Natural killer cell (primary cell): ENCODE measurements at places on chromosomes 12 and 14.
A peak's percentile ranks its signal among the peaks of the same experiment; 100 is the strongest.

DNA sequence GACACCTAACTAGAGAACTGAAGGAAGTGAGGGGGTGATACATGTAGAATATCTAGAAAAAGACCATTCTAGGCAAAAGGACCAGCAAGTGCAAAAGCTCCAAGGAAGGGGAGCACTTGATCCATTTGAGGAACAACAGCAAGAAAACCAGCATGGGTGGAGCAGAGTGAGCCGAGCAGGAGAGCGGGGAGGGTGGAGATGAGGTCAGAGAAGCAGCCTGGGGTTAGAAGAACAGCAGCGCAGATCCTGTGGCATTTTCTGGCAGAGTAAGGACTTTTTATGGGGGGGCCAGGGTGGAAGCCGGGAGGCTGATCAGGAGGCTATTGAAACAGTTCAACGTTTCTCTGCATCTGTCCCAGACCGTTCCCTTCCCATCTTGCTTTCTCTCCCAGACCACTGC is 24.5 kb upstream of the TMCC3 start:
- peaks cover 44% of the 10 kb centered on the region for H3K4me1 ChIP-seq
- no peak overlapping the region for H3K4me3 ChIP-seq
- no peaks in the 10 kb centered on the region for H3K36me3 ChIP-seq
- no peak overlapping the region for H3K27ac ChIP-seq
- H3K27me3 ChIP-seq = no peaks in the 10 kb centered on the region

GRCh38 chr14:58832095-58832521 is 194.3 kb downstream of the DACT1 start:
- no peak overlapping the region for H3K4me3 ChIP-seq
- no peaks in the 10 kb centered on the region for H3K4me1 ChIP-seq
- no peaks in the 10 kb centered on the region for H3K27me3 ChIP-seq

- H3K4me1 ChIP-seq = no peaks in the 10 kb centered on the region
- H3K36me3 ChIP-seq = no peaks in the 10 kb centered on the region
- DNase-seq = no peak
- H3K27ac ChIP-seq = no peak overlapping the region
- no peaks in the 10 kb centered on the region for H3K27me3 ChIP-seq
- no peak overlapping the region for H3K4me3 ChIP-seq
Observed at GRCh38 chr14:85597701-85598100, 67.8 kb downstream of the FLRT2 start.

- no peaks in the 10 kb centered on the region for H3K4me1 ChIP-seq
- H3K27me3 ChIP-seq = no peaks in the 10 kb centered on the region
- H3K36me3 ChIP-seq = no peaks in the 10 kb centered on the region
- DNase-seq = no peak
- no peak overlapping the region for H3K4me3 ChIP-seq
Observed at GRCh38 chr12:59486827-59487226, 109.0 kb upstream of the SLC16A7 start.

DNA sequence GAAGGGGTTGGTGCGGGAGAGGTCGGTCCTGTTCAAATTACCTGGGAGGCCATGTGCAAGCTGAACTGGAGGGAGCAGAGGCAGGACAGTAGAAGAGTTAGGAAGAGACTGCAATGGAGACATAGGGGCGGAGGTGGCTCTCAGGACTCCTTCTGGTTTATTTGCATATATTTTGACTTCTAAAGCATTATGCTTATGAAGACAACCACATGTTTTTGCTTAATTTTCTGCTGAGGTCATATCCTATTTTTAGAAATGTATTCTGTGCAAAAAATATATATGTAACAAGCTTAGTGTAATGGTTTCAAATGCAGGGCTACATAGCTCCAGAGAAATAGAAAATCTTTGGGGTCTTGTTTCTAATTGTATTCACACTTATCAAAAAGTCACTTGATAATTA is 137.0 kb upstream of the MDM1 start:
- no peak overlapping the region for H3K27ac ChIP-seq
- H3K4me1 ChIP-seq = no peaks in the 10 kb centered on the region
- H3K36me3 ChIP-seq = no peaks in the 10 kb centered on the region

DNA sequence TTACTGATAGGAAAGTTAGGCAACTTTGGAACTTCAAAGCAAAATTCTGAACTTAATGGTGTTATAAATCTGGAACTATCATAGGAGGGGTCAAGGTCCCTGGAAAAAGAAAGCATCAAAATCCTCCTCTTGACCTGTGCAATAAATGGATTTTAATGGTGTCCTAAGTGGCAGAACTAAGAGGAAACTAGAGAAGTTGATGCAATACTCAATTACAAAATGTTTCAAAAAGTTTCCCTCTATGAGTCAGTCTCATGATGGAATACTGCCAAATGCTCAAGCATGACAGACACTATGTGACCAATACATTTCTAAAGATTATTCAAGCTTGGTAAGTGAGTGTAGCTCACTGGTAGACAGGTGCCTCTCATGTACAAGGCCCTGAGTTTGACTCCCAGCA is 47.7 kb upstream of the ERGIC2 start:
- no peaks in the 10 kb centered on the region for H3K36me3 ChIP-seq
- no peaks in the 10 kb centered on the region for H3K4me1 ChIP-seq
- peak; percentile 6 for DNase-seq
- H3K27ac ChIP-seq = no peak overlapping the region
- peaks cover 5% of the 10 kb centered on the region for H3K27me3 ChIP-seq
- no peak overlapping the region for H3K4me3 ChIP-seq

DNA sequence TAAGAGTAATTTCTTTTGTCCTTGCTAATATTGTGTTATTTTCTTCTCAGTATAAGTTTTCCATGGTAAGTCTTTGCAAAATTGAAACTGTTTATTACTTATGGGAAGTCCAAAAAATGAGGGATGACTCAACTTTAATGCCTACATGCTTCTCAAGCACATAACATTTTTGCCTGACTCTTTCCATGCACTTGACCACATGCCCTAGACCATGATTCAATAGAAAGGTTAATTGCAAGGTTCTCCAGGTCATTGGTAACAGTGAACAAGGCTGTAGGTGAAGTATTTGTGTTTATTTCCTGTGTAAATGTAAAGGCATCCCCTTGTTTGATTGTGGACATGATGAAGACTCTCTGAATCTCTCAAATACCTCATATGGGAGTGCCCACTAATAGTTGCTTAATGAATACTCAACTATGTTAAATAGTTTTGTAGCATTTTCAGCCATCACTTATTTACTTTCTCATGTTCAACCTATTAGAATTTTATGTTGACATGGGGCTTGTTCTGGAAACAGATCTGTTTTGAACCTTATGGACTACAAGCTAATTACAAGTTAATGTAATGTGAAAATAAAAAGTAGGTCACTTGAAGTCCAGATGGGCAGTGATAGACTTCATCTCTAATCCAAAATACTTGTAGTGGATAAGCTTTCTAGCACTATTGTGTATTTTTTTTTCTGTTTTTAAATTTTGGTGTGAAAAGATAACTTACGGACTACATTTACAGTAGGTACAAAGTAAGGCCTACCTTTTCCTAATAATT is 131.7 kb downstream of the TMTC2 start:
- no peak overlapping the region for H3K27ac ChIP-seq
- no peaks in the 10 kb centered on the region for H3K36me3 ChIP-seq
- DNase-seq = no peak
- H3K4me3 ChIP-seq = no peak overlapping the region
- H3K4me1 ChIP-seq = no peaks in the 10 kb centered on the region
- H3K27me3 ChIP-seq = no peaks in the 10 kb centered on the region

DNA sequence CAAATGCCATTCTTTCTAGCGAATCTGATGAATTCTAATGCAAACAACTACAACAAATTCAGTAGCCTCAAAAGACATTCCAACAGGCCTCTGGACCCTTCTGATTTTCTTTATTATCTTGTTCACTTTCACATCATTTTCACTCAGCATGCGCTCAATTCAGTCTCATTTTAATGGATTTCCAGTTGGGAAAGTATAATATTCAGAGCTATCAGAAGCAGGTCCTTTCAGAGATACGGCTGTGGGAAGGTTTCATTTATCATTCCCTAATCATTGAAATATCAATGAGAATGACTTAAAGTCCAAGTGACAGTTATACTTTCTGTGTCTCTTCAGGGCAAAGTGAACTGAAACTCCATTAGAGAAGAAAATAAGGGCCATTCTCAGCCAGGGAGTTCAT is 1083.7 kb upstream of the FLRT2 start:
- H3K36me3 ChIP-seq = no peaks in the 10 kb centered on the region
- DNase-seq = no peak
- H3K27me3 ChIP-seq = no peaks in the 10 kb centered on the region
- no peak overlapping the region for H3K27ac ChIP-seq
- H3K4me1 ChIP-seq = no peaks in the 10 kb centered on the region

DNA sequence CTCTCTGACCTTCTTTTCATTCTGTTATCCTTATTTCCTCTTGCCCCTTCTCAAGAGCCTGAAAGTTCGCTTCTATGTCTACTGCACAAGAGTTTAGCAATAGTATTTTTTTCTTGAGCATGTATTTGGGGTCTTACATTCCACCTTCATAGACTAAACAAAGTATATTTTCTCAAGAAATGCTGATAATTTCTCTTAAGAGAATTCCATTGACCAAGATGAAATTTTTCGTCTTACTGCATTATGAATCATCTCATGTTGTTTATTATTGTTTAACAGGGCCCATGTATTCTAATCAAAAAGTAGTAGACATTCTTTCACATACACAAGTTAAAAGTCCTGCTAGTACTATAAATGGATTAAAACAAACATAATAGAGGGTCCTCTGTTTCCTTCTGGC is 219.3 kb downstream of the C12orf50 start:
- no peaks in the 10 kb centered on the region for H3K27me3 ChIP-seq
- no peak overlapping the region for H3K4me3 ChIP-seq
- no peak overlapping the region for H3K27ac ChIP-seq
- H3K4me1 ChIP-seq = no peaks in the 10 kb centered on the region

- H3K27ac ChIP-seq = no peak overlapping the region
- H3K36me3 ChIP-seq = no peaks in the 10 kb centered on the region
- H3K4me3 ChIP-seq = no peak overlapping the region
- no peaks in the 10 kb centered on the region for H3K4me1 ChIP-seq
Observed at GRCh38 chr12:12217018-12217359, 49.9 kb downstream of the LRP6 start.

- H3K27me3 ChIP-seq = peaks cover 11% of the 10 kb centered on the region
- H3K36me3 ChIP-seq = no peaks in the 10 kb centered on the region
- H3K4me3 ChIP-seq = no peak overlapping the region
- no peak for DNase-seq
- peaks cover 4% of the 10 kb centered on the region for H3K4me1 ChIP-seq
Observed at GRCh38 chr12:40688085-40688725, 4.0 kb upstream of the CNTN1 start.

GRCh38 chr14:105531088-105531893 is 4.9 kb downstream of the TMEM121 start:
- H3K36me3 ChIP-seq = no peaks in the 10 kb centered on the region
- peaks cover 54% of the 10 kb centered on the region for H3K4me1 ChIP-seq
- no peak overlapping the region for H3K27ac ChIP-seq
- no peak for DNase-seq

DNA sequence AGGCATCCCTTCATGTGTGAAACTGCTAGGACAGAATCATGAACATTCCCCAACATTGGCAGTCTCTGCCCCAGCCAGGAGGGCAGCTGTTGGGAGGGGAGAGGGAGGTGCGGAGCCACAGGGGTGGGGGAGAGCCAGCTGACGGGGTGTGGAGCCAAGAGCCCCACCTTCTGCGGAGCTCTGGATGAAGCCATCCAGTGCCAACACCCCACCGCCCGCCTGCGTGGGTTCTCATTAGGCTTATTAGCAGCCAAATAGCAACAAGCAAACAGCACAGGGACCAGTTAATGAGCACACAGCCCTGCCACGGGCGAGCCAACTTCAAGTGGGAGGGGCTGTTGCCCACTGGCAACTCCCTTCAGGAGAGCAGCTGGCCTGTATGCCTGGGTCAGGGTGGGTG is 12.1 kb downstream of the LTBP2 start:
- H3K36me3 ChIP-seq = no peaks in the 10 kb centered on the region
- no peaks in the 10 kb centered on the region for H3K4me1 ChIP-seq
- no peak for DNase-seq
- H3K27me3 ChIP-seq = no peaks in the 10 kb centered on the region
- no peak overlapping the region for H3K27ac ChIP-seq

DNA sequence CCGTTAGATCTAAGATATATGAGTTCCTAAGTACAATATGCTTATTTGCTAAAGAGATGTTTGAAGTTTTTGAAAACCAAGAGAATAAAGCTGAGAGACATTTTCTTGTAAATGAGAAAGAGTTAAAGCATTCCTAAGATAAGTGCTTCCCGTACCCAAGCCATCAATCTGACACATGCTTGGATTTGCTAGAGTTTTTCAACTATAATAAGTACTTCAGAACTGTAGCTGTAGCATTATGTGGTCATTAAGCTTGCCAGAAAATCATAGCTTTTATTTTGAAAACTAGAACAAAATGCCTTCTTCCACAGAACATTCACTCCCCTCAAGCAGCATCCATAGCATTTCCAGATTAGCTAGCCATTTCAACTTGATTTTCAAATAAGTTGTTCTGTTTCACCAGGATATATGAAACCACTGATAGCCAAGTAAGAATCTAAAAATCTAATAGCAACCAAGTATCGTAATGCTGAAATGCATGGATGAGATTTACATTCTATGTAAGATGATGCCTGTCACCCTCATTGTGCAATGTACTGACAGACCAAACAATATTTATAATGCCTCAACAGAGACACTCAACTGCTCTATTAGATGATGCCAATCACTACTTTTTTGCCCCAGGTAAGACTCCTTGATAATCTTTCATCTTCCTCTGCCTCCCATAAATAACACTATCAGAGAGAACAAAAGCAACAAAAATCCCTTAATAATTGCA is 8.0 kb downstream of the SNW1 start:
- no peak overlapping the region for H3K27ac ChIP-seq
- peaks cover 3% of the 10 kb centered on the region for H3K4me1 ChIP-seq
- H3K36me3 ChIP-seq = peaks cover 56% of the 10 kb centered on the region
- DNase-seq = no peak
- H3K4me3 ChIP-seq = no peak overlapping the region

DNA sequence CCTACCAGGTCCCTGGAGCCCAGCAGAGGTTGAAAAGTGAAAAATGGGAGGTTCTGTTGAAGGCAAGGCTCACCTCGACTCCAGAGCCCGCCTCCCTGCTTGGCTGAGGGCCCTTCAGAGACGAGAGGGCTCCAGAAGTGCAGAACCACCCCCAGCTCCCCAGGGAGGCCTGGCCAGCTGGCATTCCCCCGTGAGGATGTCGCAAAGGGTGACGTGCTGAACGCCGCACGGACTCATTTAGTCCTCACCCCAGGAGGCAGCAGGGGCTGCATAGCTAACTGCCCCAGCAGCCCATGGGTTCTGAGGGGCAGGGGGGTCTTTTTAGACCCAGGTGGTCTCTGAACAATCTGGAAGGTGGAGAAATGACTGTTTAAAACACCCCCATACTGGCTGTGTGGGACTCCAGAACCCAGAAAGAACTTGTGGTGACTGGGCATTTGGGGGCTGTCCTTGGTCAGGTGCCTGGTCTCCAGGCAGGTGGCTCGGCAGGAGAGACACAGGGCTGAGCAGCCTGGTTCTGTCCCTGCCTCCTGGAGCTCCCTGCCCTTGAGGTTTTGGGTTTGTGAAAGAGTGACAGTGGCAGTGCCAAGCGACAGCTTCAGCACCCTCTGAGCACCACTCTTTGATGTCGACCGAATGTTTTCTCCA is 32.0 kb downstream of the ANAPC7 start:
- H3K4me1 ChIP-seq = peaks cover 14% of the 10 kb centered on the region
- H3K27ac ChIP-seq = no peak overlapping the region
- no peaks in the 10 kb centered on the region for H3K27me3 ChIP-seq
- peaks cover 42% of the 10 kb centered on the region for H3K36me3 ChIP-seq
